ENCODE measurements at places on chromosomes 7 and 10. TPM values are rescaled to one million over a fixed set of nuclear protein-coding genes. Genes with fewer than 3 reads are reported as not detected.

DNA sequence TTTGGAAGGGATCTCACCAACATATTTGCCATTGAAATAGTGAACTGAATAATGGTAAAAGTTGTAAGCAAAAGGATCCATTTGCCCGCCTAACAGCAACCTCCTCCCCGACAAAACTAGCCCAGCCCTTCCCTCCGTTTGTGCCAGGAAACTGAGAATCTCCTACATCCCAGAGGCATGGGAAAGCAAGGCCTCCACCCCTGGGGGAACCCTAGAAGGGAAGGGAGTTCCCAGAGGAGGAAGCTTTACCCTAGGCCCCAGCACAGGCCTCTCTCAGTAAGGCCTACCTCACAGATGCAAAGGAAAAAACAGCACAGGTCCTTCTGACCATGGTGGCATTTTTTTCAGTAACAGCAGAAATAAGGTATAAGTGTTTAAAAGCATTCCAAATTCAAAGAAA is 229.7 kb downstream of the ELMO1 start:
- DNase-seq = no peak

DNA sequence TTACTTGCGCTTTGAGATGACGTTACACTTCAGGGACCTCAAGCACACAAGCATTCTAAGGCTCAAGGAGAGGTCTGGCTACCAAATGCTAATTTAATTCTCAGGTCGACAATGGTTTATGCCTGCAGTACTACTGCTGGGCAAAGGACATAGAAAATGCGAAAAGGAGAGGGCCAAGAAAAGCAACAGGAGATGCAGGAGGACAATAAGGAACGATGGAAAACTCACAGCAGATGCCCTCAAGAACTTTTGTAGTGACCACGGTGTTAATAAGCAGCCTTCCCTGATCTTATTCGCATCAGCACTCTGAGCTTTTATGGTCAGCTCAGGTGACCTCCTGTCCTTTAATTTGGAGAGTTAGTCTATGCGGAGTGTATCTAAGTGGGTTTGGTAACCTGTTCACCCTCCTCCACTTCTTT is 146.3 kb downstream of the GPR85 start:
- DNase-seq = no peak

DNA sequence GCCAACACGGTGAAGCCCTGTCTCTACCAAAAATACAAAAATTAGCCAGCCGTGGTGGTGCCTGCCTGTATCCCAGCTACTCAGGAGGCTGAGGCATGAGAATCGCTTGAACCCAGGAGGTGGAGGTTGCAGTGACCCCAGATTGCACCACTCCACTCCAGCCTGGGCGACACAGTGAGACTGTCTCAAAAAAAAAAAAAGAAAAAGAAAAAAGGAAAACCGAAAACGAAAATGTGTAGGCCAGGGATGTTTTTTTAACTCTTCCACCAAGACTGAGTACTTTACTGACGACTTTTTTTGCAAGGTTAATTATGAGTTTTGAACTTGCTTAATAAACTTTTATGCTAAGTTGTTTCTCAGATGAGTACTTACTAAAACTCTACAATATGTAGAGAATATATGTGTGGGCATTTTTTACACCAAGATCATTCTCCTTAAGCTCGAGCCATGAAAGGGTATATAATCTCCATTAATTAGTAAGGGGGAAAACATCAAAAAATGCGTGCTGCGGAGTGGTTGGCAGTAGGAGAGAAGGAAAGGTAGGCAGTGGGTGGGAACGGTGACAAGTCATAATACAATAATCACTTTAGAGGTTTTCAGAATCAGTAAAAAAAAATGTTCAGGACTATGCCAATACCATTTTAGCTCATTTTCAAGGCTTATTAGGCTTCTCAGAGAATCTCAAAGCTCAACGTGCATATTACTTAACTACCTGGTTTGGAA is 8.6 kb upstream of the ADRB1 start:
- no peak for DNase-seq

AP3M1 gene
- 54.9 TPM for polyA plus RNA-seq

DNA sequence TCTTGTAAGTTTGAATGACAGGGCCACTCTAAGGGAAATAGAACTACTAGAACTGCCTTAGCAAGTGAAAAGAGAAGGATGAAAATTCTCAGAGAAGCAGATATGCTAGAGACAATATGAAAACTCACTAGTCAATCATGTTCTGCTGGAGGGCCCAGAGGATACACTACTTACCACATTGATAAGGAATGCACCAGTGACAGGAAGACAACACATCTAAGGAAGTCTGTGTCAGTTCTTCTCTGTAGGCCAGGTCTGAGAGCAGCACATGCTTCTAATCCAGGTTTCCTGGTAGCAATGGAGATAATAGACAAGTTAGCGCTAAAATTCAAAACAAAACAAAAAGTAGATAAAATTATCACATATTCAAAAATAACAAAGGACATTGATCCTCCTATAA is 235.2 kb upstream of the AKR1E2 start:
- DNase-seq = no peak

TFEC gene
- polyA plus RNA-seq = 2.0 TPM

CYP2C18 gene
- 0.39 TPM for polyA plus RNA-seq
